Dermis blood vessel endothelial cell (primary cell): ENCODE measurements at places on chromosomes 3 and 15. TPM values are rescaled to one million over a fixed set of nuclear protein-coding genes. Genes with fewer than 3 reads are reported as not detected.

CIDEC gene
- not detected in 2 replicates for total RNA-seq

STRIT1 gene
- total RNA-seq = not detected in 2 replicates

- DNase-seq = no peak
Observed at GRCh38 chr3:180828723-180829408, 83.6 kb upstream of the FXR1 start.

GRCh38 chr15:85374831-85375230, 5.6 kb upstream of the AKAP13 start:
- no peak for DNase-seq

- peak; percentile 77 for DNase-seq
Observed at GRCh38 chr3:184531626-184532280, 29.8 kb upstream of the EPHB3 start.

- peak; percentile 22 for DNase-seq
Observed at GRCh38 chr3:112002096-112002971, 3.6 kb downstream of the TAGLN3 start.

- no peak for DNase-seq
Observed at GRCh38 chr3:65950340-65951326, 88.1 kb downstream of the MAGI1 start.

- DNase-seq = peak; percentile 76
Observed at GRCh38 chr3:156150434-156151066, 30.2 kb downstream of the KCNAB1 start.

GRCh38 chr3:111949712-111950111, 29.1 kb upstream of the ABHD10 start:
- no peak for DNase-seq

GRCh38 chr15:85504749-85505676, 124.6 kb downstream of the AKAP13 start:
- DNase-seq = peak; percentile 84

- DNase-seq = no peak
Observed at GRCh38 chr15:79675982-79676381, 220.8 kb downstream of the MTHFS start.

- DNase-seq = peak; percentile 57
Observed at GRCh38 chr3:111723293-111724215, 128.4 kb upstream of the ZBED2 start.

- no peak for DNase-seq
Observed at GRCh38 chr3:95899494-95899893, 914.9 kb upstream of the EPHA6 start.

- peak; percentile 17 for DNase-seq
Observed at GRCh38 chr15:76337059-76337695, 604 bp downstream of the ISL2 start.

CPA3 gene
- 0.68 TPM in 1 of 2 replicates, not detected in the other for total RNA-seq

FBXO40 gene
- not detected in 2 replicates for total RNA-seq

KLHL40 gene
- total RNA-seq = 0.17 TPM in 1 of 2 replicates, not detected in the other

GRCh38 chr3:278300-279064, 81.9 kb downstream of the CHL1 start:
- no peak for DNase-seq

DNA sequence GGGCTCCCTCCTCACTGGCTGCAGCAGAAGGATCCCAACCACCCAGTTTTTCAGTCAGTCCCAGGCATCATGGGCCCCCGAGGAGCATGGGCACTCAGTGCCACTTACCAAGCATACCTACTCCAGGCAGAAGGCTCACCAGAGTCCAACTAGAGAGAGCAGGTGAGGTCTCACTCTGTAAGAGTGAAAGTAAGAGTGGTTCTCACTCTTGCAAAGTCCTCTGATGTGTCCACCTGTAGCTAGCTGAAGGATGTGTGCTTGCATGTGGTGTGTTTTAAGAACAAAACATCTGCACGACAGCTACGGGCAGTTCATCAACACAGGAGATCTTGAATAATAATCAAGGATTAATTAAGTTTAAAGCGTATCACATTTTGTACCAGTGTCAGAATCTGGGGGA, 49.7 kb downstream of the CCK start:
- DNase-seq = no peak
